ENCODE measurements at places on chromosomes 4 and X. TPM values are rescaled to one million over a fixed set of nuclear protein-coding genes. Genes with fewer than 3 reads are reported as not detected.
A peak's percentile ranks its signal among the peaks of the same experiment; 100 is the strongest.

DNA sequence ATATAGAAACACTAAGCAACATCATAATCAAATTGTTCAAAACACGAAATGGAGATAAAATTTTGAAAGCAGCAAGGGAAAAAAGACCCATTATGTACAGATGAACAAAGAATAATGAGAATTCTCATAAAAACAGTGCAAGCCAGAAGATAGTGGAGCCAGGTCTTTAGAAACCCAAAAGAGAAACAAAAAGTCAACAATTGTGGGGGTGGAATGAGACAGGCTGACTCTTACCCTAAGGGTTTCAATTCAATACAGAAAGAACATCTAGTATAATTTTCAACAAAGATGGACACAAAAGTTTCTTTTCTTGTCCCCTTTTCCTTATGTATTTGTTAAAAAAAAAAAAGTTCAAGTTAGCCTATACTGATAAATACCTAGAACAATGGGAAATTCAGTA is 34.0 kb upstream of the MAGEB2 start:
- H3K4me1 ChIP-seq: no peaks in the 10 kb centered on the region
- H3K27ac ChIP-seq: no peak overlapping the region
- H3K27me3 ChIP-seq: no peaks in the 10 kb centered on the region
- no peak for DNase-seq

- no peaks in the 10 kb centered on the region for H3K4me1 ChIP-seq
- DNase-seq: no peak
- H3K27me3 ChIP-seq: no peaks in the 10 kb centered on the region
- H3K27ac ChIP-seq: no peak overlapping the region
These were observed 104.7 kb downstream of the RASL11B start for GRCh38 chr4:52966781-52967180.

GRCh38 chr4:5967783-5968182 is 50.4 kb downstream of the C4orf50 start:
- no peaks in the 10 kb centered on the region for H3K36me3 ChIP-seq
- DNase-seq: no peak
- H3K4me3 ChIP-seq: no peak overlapping the region

EXOC1L gene
- not detected for total RNA-seq

MMRN1 gene
- 10.6 TPM for total RNA-seq

DNA sequence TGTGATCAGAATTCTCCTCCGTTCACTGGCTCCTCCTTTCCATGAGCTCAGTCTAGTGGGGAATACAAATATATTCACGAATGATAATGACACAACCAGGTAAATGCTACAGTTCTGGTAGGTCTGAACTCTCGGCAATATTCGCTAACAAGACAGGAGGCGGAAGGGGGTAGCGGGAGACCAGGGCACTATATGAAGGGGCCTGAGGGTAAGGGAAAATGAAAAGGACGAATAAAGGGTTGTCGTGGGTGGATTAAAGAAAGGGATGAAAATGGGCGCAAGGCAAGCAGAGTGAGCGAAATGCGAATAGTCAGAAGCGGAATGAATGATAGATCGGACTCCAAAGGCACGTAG is 743 bp downstream of the NKAP start:
- no peaks in the 10 kb centered on the region for H3K36me3 ChIP-seq
- peak overlapping the region; percentile 56 for H3K4me3 ChIP-seq
- H3K4me1 ChIP-seq: no peaks in the 10 kb centered on the region

DNA sequence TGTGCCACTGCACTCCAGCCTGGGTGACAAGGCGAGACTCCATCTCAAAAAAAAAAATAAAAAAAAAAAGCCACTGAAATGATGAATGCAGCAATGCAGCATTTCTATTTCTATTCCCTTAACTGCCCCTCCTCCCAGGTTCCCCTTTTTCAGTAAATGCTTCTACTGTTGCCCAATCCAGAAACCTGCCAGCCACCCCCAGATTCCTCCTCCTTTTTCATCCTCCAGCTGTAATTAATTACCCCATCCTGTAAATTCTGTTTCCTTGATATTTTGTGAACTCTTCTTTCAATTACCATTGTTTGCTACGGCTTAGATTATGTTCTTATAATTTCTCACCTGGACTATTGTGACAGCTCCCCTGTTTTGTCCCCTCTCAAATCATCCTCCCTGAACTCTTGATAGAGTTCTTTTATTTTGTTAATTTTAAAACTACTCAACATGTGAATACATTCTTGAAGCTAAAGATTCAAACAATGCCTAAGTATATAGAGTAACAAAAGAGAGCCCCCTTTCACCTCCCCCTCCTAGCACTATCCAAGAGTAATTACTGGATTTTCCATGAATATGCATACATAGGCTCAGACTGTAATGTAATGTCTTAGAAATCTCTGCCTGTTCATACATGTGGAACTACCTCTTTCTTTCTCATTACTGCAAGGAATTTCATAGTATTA is 140.6 kb upstream of the GPC4 start:
- no peaks in the 10 kb centered on the region for H3K27me3 ChIP-seq
- no peak overlapping the region for H3K27ac ChIP-seq
- no peak overlapping the region for H3K4me3 ChIP-seq
- H3K36me3 ChIP-seq: no peaks in the 10 kb centered on the region
- H3K4me1 ChIP-seq: no peaks in the 10 kb centered on the region
- no peak for DNase-seq

DNA sequence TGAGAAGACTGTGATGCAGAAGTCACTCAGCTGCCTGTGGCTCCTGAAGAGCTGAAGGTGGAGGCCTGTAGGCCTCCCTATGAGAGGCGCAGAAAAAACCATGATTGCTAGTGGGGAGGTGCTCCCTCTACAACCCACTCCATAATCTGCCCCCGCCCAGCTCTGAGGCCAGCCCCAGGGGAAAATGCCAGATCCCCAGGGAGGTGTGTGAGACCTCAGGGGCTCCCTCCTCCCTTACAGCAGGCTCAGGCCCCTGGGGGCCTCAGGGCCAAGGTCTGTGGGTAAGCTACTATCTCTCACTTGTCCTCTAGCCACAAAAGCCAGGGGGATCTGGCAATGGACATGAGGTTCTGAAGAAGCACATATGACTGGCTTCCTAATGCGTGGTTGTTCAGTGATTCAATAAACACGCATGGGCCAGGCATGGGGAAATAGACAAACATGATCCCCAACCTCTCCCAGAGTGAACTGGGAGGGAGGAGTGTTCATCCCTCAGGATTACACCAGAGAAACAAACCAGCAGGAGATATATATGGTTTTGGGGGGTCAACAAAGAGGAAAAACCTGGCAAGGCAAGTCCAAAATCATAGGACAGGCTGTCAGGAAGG is 51.0 kb upstream of the MTM1 start:
- H3K27me3 ChIP-seq: no peaks in the 10 kb centered on the region
- H3K4me3 ChIP-seq: no peak overlapping the region
- H3K27ac ChIP-seq: no peak overlapping the region
- H3K4me1 ChIP-seq: no peaks in the 10 kb centered on the region

GRCh38 chr4:24328711-24329110 is 255.6 kb downstream of the DHX15 start:
- no peaks in the 10 kb centered on the region for H3K27me3 ChIP-seq
- H3K27ac ChIP-seq: no peak overlapping the region
- H3K4me3 ChIP-seq: no peak overlapping the region

All from prostate gland (tissue), 2 donors.